Epithelial cell of prostate (primary cell): ENCODE measurements at places on chromosomes 12 and 14.

DNA sequence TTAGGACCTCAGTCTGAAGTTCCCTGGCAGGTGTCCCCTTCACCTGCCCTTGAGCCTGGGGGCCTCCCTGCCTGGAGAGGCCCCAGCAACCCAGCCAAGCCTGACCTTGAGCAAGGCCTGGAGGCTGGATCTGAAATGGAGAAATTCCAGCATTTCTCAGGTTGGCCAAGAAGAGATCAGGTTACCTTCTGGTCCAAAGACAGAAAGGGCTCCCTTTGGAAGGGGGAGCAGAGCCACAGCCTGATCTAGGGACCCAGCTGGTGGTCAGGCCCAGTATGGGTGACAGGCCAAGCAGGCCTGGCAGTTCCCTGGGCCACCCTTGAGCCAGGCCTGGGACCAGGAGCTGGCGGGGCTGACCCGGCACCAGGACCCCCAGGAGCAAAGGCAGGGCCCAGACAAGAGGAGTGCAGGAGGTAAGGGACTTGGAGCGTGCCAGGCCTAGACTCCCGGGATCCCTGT is 82.8 kb downstream of the TNFAIP2 start:
- DNase-seq: no peak

- DNase-seq: peak; percentile 36
Measured at GRCh38 chr12:75859868-75860267, 171.7 kb downstream of the PHLDA1 start.

- no peak for DNase-seq
Measured at GRCh38 chr14:63277591-63278183, 41.0 kb downstream of the GPHB5 start.

DNA sequence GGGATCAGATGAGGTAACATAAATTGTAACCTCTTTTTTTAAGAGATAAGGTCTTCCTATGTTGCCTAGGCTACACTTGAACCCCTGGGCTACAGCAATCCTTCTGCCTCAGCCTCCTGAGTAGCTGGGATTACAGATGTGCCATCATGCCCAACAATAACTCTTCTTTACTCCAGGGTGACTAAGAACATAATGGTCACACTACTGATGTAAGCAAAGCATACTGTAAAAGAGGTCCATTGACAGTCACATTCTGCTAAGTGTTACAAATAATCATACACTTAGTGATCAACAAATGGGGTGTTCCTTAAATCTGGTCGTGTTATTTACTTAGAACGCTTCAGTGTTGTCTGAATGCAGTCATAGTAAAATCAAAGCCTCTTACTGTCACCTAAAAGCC is 68.9 kb downstream of the EPS8 start:
- no peak for DNase-seq

GRCh38 chr14:72514660-72515025 is 379.3 kb downstream of the DPF3 start:
- DNase-seq: no peak

DNA sequence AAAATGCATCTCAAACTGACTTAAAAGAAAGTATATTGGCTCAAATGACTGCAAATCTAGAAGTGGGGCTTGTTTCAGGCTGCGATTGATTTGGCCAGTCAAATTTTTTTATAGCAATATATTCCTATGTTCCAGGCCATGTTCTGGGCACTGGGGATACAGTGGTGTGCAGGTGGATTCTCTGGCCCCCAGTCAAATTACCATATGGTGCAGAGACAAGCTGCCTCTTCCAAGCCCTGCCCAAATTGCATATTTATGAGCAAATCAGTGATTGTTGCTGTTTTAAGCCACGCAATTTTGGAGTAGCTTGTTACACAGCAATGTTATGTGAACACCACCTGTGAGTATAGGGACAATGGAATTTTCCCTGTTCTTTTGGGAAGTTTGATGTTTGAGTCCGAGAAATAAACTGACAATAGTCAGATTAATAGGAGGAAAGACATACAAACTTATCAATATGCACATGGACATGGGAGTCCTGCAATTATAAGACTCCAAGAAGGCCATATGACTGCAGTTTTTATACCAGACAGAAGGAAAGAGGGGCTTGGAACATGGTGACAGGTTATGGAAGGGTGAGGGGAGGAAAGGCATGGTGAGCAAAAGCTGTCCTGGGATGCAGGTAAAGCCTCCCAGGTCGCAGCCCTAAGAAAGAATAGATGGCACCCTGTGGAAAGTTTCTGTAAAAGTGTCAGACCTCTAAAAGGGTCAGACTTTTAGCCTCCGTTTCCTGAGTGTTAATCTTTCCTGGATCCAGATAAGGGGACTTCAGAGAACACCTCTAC is 13.1 kb upstream of the CRY1 start:
- DNase-seq: no peak

DNA sequence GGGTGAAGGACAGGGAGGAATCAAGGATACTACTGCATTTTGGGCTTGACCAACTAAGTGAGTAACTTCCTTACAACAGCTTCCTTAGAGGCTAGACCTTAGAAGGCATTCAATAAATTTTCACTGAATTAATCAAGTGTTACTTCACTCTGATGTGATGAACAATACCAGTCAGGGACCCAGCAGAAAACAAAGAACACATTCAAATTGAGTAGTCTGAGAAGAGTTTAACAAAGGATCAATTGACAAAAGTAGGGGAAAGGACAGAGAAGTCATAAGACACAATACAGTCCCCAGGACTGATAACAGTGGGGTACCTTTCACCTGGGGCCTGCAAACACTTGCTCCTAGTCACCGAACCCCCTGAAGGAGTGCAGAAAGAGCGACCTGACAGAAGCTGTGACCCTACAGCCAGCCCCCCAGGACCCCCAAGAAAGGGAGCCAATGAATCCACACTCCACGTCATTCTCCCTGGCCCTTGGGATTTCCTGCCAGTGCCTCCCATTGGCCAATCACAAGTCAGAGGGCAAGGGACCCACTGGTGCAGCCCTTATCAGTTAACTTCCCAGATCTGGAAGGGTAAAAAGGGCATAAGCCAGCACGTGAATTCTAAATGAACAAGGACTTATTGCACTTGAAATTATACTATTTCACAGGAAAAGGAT is 6.9 kb downstream of the ANAPC5 start:
- DNase-seq: no peak

GRCh38 chr12:53219292-53219955 is 12.4 kb upstream of the ITGB7 start:
- DNase-seq: no peak

DNA sequence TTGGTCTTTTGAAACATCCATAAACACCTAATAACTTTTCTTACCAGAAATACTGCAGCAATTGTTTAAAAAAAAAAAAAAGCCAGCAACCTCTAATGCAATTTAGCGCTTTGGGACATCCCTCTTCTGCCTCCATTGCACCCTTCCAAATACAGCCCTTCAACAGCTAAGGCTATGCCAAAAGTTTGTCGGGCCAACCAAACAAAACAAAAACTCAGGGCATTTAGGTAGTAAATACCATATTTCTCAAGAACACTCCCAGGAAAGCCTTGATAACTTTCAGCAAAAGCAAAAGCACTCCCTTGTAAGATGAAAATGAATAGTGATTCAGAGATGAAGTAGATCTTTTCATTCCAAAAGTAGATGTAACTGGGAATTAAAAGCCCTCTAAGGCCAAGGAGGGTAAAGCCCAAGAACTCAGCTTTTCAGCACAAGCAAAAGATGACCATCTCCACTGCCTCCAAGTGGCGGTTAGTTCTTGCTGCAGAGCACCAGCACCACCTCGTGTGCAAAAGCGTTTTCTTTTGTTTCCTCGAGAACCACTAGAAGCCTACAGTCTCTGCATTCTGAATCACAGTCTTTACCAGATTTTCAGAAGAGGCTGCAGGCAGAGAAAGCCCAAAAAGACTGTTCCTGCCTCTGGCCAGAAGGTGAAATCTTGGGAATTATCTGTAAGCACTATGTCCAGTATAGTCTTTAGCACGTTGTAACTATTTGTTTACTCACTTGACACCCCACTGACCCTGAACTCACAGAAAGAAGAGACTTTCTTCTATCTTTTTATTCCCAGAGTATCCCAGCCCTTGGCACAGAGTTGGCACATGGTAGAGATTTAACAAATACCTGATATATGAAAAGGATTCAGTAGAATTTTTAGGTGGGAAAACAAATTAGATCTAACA is 53.1 kb downstream of the SIX6 start:
- DNase-seq: no peak

DNA sequence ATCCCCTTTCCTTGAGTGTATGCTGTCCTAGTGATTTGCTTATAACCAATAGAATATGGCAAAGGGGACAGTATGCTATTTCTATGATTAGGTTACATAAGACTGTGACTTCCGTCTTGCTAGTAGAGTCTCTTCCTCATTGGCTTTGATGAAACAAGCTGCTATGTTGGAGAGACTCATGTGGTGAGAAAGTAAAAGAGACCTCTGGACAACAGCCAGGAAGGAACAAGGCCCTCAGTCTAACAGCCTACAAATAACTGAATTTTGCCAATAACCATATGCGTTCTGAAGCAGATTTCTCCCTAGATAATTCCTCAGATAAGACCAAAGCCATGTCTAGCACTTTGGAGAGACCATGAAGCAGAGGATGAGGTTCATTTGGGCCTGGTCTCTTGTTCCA is 134.5 kb upstream of the NAV3 start:
- no peak for DNase-seq

GRCh38 chr14:30333934-30334333 is 225.0 kb upstream of the G2E3 start:
- DNase-seq: no peak

DNA sequence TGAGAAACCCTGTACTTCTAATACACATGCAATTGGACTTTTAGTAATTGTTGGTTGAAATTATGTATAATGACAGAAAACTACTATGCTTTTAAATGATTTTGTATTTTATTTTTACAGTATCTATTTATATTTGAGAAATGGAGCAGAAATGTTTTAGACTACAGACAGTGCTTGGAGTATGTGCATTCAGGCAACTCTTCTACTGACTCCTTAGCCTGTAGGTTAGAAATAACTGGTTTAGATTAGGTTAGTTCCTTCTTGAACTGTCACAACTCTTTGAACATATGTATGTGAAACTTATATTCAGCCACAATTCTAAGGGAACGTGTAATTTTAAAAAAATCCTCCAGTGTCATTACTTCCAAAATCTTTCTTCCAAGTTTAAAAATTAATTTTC is 1.7 kb downstream of the FGFR1OP2 start:
- no peak for DNase-seq

DNA sequence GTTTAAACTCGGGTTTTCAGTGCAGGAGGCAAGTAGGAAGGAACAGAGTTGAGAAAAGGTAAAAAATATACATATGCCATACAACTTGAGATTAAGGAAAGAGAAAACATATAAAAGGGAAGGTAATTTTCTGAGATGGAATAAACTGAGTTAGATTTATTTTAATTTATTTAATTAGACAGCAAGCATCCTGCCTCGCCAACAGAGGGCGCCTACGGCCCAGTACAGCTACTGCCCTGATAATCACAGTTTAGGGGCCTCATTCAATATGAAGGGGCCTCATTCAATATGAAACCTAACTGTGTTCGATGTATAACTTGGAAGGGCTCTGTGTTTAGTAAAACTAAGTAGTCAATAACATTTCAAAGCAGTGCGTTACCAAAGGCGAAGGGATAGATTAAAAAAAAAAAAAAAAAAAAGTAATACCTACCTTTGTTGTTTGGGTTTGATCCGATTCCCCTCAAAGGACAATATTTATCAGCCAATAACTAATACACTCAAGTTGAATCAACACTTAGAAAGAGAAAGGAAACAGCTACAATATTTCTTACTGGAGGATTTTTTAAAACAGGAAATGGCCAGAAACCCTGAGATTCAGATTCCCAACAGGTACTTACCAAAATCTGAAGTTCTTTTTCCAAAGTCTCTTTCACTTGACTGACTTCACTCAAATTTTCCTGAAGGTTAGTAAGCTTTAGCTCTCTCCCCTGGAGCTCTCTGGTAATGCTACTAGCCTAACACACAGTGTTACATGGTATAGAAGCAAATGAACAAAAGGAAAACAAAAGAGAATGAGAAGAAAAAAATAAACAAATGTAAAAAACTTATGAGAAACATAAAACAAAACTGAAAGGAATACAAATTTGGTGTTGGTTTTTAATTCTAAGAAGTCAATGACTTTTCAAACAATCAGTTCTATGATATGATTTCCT is 70.0 kb upstream of the VPS33A start:
- no peak for DNase-seq

- no peak for DNase-seq
Measured at GRCh38 chr12:41972196-41972595, 172.5 kb downstream of the GXYLT1 start.

DNA sequence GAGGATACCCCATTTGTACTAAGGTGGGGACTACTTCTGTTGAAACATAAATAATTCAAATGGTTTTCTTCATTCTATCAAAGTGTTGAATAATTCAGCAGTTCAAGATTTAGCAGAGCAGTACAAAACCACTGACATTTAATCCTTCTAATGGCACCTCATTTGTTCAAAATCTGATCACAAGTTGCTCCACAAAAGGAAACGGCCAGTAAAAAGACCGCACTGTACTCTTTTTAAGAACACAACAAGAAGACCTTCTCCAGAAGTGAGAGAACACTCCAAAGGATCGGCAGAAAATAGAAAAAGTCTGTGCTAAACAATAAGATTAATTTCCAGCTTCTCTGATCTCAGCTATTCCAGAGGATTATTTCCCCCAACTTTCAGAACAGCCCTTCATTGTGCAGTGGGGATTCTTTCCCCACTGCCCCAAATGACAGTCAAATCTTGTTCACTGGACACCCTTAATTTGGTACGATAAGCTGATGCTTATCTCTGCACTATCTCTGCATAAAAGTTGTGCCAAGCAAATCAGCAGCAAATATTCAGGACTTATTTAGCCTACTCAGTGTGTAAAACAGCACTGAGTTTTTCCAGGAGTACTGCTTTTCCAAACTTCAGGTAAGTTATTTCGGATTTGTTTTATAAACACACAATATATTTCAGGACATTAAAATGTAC is 5.2 kb downstream of the MPHOSPH9 start:
- no peak for DNase-seq

DNA sequence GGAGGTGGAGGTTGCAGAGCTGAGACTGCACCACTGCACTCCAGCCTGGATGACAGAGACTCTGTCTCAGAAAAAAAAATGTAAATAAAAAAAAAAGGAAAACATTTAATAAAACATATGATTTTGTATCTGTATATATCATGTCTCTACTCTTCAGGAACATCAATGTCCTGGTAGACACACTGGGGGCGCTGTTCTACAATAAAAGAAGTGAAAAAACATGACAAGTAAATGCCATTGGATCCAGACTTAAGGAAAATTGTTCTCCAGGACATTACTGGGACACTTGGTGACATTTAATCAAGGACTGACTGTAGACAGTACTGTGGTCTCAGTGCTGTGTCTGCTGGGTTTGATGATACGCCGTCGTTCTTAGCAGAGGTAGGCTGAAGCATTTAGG is 15.5 kb upstream of the KLC1 start:
- DNase-seq: no peak

GRCh38 chr14:33347796-33348195 is 409.1 kb downstream of the NPAS3 start:
- DNase-seq: no peak

DNA sequence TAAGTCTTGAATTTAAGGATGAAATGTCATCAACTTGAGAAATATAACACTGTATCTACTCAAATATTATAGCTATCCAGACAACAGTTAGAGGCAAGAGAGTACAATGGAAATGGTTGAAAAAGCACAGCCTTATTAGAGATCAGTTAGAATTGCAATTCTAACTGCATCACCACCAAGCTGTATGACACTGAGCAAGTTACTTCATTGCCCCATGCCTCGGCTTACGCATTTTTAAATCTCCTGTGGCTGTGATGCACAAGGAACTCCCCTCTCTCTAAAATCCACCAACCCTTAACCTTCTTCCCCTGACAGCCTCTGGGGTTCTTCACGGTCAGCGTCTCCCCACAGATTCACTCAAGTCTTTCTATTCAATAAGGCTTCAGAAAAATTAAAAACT is 75.1 kb downstream of the MED13L start:
- no peak for DNase-seq
